ENCODE measurements at places on chromosomes 7 and 10. TPM values are rescaled to one million over a fixed set of nuclear protein-coding genes. Genes with fewer than 3 reads are reported as not detected.

DNA sequence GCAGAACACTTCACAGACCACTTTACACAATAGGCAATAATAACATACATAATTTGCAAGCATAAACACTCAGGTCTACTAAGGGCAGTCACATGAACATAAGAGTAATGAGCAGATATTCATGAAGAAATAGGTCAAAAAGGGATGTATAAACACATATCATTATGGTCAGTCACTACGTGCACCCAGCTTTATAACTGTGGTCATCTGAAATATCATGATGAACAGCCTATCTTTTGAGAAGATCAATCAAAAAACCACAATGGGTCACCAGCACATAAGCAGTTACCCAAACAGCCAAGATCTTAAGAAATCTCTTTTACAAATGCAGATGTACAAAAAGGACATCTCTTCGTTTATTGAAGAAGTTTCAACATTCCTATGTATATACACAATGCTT is 35.5 kb upstream of the DRGX start:
- no peaks in the 10 kb centered on the region for H3K4me1 ChIP-seq
- no peak for DNase-seq
- no peaks in the 10 kb centered on the region for H3K36me3 ChIP-seq
- H3K4me3 ChIP-seq, result no peak overlapping the region
- no peak overlapping the region for H3K27ac ChIP-seq

GRCh38 chr7:2553831-2554581 is 1.3 kb downstream of the BRAT1 start:
- peaks cover 11% of the 10 kb centered on the region for H3K36me3 ChIP-seq
- DNase-seq, result no peak
- H3K27ac ChIP-seq, result no peak overlapping the region
- H3K27me3 ChIP-seq, result peaks cover 4% of the 10 kb centered on the region
- peaks cover 27% of the 10 kb centered on the region for H3K4me1 ChIP-seq

Gene RPEL1
- polyA plus RNA-seq, result 0.02 TPM

DNA sequence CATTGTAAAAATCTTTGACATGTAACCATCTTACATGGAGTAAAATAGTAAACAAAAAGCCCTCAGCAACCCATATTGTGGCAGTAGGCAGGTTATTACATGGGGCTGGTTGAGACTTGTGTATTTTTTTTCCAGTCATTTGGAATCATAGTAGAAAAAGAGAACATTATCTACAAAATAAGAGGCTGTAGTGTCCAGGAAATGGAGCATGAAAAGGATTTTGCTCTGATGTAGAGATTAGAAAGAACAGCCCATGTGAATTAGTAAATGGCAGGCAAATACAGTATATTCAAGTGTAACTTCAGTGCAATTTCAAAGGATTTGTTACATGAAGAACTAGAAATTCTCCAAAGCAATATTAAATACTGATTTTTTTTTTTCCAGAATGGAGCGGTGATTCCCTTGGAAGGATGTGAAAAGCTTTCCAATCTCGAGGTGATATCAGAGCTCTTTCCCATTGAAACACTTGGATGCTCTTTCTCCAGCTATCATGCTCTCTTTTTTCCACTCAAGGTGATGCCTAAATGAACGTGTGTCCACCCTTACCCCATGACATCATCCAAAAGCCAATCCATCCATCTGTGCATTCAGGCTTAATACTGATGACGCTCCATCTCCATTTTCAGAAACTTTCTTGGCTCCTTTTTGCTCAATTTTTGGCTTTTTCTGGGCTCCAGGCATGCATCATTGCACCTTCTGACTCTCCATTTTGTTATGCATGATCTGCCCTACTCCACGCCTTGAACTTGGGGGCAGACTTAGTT is 1034.7 kb downstream of the TYW1 start:
- no peaks in the 10 kb centered on the region for H3K27me3 ChIP-seq
- H3K4me3 ChIP-seq, result no peak overlapping the region
- H3K4me1 ChIP-seq, result peaks cover 2% of the 10 kb centered on the region
- no peak overlapping the region for H3K27ac ChIP-seq

Gene C10orf53
- 0.05 TPM for polyA plus RNA-seq

Measured in thymus (tissue), 14 donors.